ENCODE measurements at places on chromosomes 2 and 18. TPM values are rescaled to one million over a fixed set of nuclear protein-coding genes. Genes with fewer than 3 reads are reported as not detected.

The SLC8A1 gene
- 187 TPM for total RNA-seq

The CRYGD gene
- total RNA-seq, result 2.4 TPM

The VWA3B gene
- total RNA-seq, result under 0.01 TPM

The SLC5A7 gene
- 1.6 TPM for total RNA-seq

The SKOR2 gene
- not detected for total RNA-seq

The MATN3 gene
- 1.6 TPM for total RNA-seq

The SCN3A gene
- total RNA-seq, result 257 TPM

The SRSF7 gene
- total RNA-seq, result 120 TPM

The CTAGE1 gene
- total RNA-seq, result not detected

The IL36RN gene
- total RNA-seq, result not detected

The ZSWIM2 gene
- 0.41 TPM for total RNA-seq

The KHK gene
- 4.9 TPM for total RNA-seq

The NCKAP5 gene
- 9.0 TPM for total RNA-seq

Measured in frontal cortex (tissue), 4 donors.